Stimulated activated CD4-positive, alpha-beta T cell treated with anti-CD3 and anti-CD28 coated beads, Interleukin-2, amount 100 ng/mL, for 24 hours (primary cell): ENCODE measurements at places on chromosomes 5 and 9.

DNA sequence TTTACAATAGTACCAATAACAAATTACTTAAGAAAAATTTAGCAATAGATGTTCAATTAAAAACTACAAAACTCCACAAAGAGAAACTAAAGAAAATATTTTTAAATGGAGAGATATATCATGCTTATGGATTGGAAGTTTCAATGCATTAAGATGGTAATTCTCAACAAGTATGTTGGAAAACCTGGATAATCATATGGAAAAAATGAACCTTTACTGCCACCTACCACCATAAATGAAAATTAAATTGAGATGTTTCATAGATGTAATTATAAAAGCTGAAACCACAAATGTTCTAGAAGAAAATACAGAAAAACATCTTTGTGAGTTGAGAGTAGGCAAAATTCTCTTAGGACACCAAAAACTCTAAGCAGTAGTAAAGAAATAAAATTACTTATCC, 121.7 kb downstream of the ANKRD18B start:
- no peak for DNase-seq

DNA sequence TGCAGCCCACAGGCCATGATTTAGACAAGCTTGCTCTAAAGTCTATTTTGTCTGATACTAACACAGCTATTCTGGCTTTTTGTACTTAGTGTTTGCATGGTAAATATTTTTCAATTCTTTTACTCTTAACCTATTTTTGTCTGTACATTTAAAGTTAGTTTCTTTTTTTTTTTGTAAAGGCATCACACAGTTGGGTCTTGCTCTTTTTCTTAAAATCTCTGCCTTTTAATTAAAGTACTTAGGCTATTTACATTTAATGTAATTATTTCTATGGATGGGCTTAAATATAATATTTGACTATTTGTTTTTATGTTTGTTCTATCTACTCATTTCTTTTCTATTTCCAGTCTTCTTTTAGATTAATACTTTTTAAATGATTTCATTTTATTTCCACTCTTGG, 49.7 kb upstream of the MAST4 start:
- DNase-seq = no peak

DNA sequence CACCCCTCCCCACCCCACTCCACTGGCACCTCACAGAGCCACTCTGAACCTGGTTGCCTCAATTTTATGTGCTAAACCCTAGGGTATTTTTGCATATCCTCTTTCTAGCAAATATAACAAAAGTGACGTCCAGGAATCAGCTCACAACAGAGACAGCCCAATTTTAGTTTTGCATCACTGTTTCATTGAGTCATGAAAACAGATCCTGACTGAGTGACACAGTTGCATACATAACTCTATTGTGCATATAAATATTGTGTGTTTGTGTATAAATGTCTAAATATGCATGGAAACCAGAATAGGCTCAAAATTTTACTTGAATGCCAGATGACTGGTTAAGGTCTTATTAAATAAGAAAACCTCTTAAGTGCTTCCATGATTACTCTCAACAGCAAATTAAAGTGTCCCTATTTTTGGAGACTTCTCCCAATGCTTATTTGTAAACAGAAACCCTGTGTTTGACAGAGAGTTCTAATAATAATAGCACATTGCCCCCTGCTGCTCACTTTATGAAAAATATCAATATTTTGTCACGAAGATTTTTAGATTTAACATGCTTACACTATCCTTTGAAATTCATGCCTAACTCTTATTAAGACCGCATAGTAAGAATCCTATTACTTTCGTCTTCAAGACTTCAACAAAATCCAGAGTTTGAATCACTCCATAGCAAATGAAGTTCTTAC, 75.5 kb upstream of the PRRC1 start:
- DNase-seq = no peak

- no peak for DNase-seq
Observed at GRCh38 chr5:176486189-176486757, 38.1 kb downstream of the FAF2 start.

GRCh38 chr9:105246656-105247173, 2.3 kb downstream of the SLC44A1 start:
- no peak for DNase-seq

- DNase-seq = no peak
Observed at GRCh38 chr9:130539420-130540223, 39.8 kb upstream of the FUBP3 start.

DNA sequence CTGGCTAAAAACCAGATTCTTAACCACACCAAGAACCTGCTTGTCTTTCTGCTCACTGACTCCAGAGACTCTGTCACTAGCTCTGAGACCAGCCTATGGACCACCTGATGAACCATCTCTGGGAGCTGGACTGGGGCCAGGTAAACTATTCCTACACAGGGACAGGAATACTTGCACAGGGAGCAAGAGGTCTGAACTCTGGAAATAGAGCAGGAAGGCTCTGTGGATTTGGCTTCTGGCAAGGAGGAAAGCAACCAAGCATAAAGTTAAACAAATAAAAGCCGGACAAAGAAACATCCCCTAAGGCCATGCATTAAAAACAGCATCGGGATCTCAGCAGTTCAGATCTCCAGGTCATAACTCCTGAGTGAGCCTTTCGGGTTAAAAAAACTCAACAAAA, 5.6 kb upstream of the SPARC start:
- no peak for DNase-seq

- DNase-seq = no peak
Observed at GRCh38 chr9:123611226-123611625, 255.2 kb downstream of the CRB2 start.

DNA sequence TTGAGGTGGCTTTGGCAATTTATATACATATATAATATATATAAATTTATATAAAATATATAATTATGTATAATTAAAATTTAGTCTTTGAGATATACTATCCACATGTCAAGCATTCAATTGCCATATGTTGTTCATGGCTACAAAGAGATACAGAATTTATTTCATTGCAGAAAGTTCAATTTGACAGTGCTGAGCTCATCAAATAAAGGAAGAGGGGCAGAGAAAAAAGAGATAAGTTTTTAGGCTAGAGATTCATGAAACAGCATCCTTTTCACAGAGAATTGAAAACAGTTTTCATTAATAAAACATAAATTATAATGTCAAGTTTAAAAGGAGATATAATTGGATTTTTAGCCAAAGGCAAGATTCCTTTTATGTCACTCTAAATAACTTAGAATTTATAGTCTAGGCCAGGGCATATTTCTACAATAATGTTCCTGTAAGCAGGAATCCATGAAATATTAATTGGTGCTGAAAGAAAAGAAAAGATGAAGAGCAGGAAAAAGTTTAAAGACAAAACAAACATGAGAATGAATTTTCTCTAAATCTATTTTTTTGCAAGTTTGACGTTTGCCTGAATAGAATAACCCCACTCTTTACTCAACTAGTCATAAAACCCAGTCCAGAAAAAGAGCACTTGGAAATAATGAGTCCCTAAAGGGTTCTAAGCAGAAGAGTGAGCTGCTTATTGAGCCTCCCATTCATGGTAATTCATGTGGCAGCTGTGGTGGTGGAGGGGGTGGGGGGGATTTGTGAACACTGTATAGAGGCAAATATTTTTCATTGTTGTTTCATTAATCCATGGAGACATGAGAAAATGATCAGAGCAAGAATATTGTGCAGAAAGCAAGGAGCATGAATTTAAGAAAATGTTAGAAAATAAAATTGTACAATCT, 1279.5 kb downstream of the CDH12 start:
- DNase-seq = no peak

GRCh38 chr5:133882846-133883245, 85.6 kb downstream of the C5orf15 start:
- DNase-seq = no peak

DNA sequence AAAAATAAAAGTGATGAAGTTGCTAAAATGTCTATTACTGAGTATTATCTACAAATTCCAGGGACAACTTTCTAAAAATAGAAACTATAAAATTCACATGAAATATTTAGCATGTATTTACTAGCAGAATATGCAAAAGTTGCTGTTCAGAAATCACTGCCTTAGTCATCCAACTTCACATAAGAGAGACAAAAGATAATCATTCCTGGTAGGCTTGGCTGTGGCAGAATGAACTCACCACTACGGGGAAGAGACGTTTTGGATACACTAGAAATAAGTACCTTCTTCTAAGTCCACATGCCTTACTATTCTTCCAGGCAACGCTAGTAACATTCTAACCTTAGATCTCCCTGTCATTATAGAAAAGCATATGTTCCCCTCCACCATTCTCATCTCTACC, 272.2 kb downstream of the BNC2 start:
- no peak for DNase-seq

- DNase-seq = no peak
Observed at GRCh38 chr5:27788184-27788583, 749.8 kb upstream of the CDH9 start.

GRCh38 chr5:175798626-175799025, 72.8 kb upstream of the CPLX2 start:
- no peak for DNase-seq

GRCh38 chr9:127176631-127177030, 54.2 kb upstream of the ANGPTL2 start:
- no peak for DNase-seq

DNA sequence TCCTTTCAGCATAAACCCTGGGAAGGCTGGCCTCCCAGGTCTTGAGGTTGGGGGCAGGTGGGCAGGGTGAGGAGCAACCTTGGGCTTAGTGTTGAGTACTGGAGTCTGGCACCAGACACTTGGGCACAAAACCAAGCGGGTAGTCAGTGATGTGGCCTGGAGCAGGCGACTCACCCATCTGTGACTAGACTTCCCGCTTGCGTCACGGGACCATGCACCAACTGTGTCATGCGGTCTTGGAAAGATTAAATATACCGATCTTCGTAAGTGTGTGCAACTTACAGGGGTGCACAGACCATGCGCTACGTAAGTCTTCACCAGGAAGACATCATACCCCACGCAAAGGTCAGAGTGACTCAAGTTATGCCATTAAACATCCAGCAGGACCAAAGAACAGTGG, 304.4 kb upstream of the IRX4 start:
- DNase-seq = no peak

GRCh38 chr5:179485845-179486575, 64.3 kb upstream of the RUFY1 start:
- no peak for DNase-seq

GRCh38 chr5:76196886-76197489, 113.8 kb downstream of the SV2C start:
- DNase-seq = no peak

DNA sequence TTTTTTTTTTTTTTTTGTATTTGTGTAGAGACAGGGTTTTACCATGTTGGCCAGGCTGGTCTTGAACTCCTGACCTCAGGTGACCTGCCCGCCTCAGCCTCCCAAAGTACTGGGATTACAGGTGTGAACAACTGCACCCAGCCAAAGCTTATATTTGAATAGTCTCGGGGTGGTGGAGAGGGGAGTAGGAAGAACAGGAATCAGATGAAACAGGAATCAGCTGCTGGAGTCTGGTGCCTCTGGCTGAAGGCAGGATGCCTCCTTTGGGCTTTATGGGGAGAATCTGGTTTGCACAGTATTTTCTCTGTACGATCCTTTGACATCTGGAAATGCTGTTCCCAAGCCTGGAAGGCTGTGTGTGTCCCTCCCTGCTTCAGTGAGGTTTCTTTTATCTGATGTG, 10.9 kb downstream of the C5orf52 start:
- DNase-seq = no peak

GRCh38 chr5:157455057-157455456, 5.0 kb upstream of the NIPAL4 start:
- DNase-seq = no peak

GRCh38 chr5:25707093-25707492, 1062.3 kb upstream of the CDH10 start:
- no peak for DNase-seq

DNA sequence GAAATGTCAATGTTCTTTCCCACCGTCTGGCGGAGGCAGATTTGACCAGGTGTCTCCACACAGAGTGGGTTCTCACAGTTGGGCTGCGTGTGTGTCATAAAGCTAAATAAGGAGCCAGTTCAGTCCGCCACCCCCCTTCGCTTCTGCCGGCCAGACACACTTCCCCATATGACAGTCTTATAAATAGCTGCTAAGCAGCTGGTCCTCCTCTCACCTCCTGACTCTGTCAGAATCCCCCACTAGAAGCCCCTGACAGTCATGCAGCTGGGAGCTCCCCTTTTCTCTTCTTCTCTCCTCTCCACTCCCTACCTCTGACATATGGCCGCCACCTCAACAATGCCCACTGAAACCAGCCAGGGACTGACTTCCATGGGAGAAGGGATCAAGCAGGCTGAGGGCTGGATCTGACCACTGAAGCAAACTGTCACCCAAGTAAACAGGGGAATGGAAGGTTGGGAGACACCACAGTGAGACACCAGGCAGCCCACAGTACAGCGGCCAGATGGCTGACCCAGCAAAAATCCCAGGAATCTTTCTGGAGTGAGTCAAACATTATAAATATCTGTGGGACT, 141.9 kb upstream of the EFNA5 start:
- DNase-seq = no peak

GRCh38 chr9:71685394-71685793, 82.9 kb downstream of the CEMIP2 start:
- no peak for DNase-seq

DNA sequence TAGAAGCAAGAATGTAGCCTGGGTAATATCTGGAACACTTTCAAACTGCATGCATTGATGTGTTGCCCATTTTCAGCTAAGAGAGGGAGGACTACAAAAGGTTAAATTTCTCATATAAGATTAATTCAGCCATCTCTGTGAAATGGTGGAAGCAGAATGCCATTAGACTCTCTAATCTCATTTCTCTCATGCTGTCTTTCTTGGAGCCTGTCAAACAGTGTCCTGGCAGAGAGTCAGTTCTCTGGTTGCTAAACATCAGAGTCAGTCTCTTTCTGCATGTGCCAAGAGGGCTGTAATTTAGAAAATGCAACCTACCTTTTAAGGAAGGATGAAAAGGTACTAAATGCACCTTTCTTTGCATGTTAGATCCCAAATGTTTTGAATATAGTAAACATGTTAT, 910 bp upstream of the GARNL3 start:
- DNase-seq = no peak

DNA sequence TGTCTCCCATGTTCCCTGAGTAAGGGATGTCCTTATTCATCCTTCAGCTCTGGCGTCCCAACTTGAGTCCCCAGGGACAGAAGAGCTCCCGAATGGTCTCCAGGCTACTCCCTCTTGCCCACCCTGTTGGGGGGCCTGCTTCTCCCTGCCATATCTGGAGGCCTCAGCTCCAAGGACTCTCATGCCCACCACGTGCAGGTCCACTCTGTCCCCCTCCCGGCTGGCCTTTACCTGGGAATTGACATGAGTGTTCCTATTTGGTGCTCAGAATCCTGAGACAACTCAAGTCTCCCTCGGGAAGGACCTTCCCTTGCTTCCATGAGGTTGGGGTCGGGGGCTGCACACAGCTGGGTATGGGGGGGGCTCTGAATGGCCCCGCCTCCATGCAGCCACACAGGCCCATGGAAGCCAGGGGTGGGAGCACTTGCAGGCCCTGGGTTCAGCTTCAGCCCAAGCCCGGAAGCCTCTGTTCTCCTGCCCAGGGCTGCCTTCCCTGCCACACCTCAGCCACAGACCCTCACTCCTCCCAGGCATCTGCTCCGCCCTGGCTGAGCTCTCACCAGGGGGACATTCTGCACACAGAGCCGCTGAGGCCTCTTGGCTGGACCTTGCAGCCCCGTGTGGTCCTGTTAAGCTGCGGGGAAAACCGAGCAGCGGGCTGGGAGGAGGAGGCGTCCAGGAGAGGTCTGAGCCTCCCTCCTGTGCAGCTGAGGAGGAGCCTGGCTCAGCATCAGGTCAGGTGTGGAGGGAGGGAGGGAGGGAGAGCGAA, 121.9 kb downstream of the PHF2 start:
- DNase-seq = no peak
